Anterior cingulate cortex (tissue), 58 donors: ENCODE measurements at places on chromosomes 12 and 14.

DNA sequence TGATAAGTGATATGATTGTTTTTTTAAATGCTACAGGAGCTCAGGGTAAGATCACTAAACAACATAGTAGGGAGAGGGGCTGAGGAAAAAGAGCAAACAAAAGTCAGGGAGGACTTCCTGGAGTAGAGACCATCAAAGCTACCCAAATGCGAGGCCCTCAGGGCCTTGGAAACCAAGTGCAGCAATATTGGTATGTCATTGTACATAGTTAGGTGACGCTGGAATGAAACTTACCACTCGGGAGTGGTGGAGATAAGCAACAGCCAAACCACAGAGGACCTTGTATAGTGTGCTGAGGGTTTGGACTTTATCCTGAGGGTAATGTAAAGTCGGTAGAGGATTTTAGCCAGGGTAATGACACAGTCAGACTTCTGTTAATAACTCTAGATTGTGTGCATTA, 13.8 kb downstream of the KITLG start:
- DNase-seq: no peak

- no peak for DNase-seq
Measured at GRCh38 chr12:72082986-72083820, 144.6 kb downstream of the TPH2 start.

GRCh38 chr12:64625243-64626077, 15.2 kb downstream of the RASSF3 start:
- DNase-seq: peak; percentile 42

DNA sequence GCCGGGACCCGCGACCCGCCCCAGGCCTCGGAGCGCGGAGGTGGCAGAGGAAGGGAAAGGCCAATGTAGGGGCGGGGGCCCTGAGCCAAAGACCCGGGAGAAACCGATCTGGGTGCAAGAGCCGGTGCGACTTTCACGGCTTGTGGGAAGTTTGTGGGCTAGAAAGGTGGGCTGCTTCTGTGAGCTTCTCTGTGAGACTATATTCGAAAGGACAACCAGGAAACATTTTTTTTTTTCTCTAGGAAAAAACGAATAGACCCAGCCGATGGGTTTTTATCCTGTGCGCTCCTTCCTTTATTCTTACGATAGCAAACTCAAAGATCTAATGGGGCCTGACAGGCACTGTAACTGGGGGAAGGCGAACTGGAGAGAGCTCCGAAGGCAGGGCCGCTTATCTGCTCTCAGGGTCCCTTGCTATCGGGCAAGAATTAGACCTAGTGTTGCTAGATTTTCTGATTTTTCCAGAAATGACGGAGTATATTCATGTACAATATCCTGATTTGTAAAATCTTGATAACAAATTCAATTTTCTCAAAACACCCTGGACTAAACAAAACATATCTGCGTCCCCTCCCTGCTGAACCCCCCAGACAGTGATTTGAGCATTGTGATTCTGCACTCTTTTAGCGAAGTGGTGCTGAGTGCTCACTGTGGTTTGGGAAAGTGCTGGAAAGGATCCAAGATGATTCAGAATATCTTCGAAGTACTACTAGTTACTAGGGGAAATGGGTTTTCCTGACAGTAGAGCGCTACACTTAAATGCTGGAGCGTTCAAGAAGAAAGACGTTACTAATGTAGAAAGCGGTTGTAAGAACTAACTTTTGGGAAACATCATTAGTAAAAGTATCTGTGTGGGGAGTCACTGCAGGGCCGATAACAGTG, 563 bp upstream of the STXBP6 start:
- no peak for DNase-seq

- DNase-seq: no peak
Measured at GRCh38 chr14:86973177-86973576, 1019.8 kb downstream of the GALC start.

DNA sequence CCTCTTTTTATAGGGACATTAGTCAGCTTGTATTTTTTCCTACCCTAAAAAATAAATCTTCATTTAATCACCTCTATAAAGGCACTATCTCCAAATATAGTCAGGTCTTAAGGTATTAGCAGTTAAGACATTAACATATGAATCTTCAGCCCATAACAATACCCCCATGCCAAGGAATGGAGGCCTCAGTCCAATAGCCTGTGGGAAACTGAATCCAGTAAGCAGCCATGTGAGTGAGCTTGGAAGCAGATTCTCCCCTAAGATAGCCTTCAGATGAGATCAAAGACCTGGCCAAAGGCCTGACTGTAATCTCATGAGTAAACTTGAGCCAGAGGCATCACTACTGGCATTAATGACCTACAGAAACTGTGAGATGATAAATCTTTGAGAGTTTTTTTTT, 232.1 kb upstream of the SYT10 start:
- DNase-seq: no peak

GRCh38 chr12:94265966-94266745, 117.8 kb downstream of the PLXNC1 start:
- DNase-seq: no peak

DNA sequence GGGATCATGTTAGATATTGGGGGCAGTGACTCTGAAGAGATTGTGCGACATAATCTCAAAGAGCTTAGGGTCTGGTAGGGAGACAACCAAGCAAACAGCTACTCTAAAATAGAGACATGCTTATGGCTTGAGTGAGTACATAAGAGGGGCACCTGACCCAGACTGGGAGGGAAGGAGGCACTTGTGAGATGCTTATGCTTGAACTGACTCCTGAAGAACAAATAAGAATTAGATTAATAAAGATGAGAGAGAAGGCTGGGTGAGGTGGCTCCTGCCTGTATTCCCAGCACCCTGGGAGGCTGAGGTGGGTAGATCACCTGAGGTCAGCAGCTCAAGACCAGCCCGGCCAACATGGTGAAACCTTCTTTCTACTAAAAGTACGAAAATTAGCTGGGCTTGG, 19.1 kb downstream of the TMTC2 start:
- DNase-seq: no peak

- DNase-seq: no peak
Measured at GRCh38 chr12:77247542-77247941, 182.2 kb upstream of the E2F7 start.

GRCh38 chr14:50943261-50943942, 881 bp downstream of the PYGL start:
- DNase-seq: no peak

DNA sequence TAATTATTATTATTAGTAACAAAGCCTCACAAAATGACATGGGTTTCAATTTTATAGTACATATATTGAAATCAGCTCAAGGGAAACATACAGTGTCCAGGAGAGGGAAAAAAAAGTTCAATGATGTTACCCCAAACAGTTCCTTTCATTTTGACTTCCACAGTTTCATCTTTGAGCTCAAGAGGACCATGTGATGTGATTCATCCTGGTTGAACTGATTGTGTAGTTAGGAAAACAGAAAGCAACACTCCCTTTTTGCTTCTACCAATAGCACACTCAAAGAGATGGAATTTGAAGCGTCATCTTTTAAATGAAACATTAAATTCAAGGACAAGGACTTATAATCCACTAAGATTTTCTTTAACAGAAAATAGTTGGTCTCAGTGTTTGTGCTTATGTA, 461.0 kb downstream of the FOXG1 start:
- no peak for DNase-seq

DNA sequence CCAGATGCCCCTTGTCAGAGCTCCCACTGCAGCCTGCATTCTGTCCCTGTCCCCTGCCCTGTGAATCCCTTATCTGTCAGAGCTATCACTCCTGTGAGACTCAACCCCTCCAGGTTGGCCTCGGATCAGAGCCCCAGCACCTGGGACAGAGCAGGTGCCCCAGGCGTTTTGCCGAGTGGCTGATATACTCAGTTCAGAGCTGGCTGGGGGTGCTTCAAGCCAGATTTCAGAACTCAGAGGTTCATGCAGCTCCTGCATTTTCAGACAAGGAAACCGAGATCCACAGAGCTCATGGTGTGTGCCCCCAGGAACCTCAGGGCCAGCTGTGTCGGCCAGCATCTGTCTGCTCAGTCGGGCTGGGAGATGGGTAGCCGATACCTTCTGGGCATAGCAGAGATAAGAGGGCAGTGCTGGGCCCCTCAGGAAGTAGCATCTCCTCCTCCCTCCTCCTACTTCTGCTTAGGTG, 228.0 kb upstream of the RTL1 start:
- DNase-seq: no peak

DNA sequence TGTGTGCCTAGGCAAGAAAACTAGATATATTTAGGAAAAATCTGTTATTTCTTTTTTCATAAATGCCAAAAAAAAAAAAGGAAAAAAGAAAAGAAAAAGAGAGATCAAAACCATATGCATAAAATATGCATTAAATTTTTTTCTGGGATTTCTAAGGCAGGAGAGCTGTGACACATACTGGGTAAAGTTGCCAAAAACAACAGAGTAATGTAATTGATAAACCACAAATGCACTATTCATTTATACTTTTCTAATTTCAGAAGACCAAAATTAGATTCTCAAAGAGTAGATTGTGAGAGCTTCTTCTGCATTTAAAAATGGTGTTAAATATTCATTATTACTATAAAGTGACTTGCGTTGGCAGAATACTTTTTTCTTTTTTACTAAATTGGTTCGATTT, 673.8 kb upstream of the MGAT4C start:
- no peak for DNase-seq

DNA sequence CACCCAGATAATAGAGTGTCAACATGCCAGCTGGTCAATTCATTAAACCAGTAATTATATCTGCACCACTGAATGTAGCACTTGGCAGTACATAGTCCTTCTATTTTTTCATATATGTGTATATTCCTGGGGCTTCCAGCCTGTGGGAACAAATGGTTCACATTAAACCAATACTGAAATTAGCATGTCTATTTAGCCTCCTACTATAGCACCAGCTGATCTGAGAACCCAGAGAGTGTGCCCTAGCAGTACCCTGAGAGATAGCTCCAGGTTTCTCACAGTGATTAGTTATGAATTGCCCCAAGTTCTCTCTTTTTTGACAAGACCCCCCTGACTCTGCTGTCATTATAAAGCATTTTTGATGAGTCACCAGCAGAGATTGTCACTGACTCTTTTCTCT, 1097.3 kb upstream of the FLRT2 start:
- no peak for DNase-seq

GRCh38 chr14:97290977-97291376, 493.8 kb downstream of the VRK1 start:
- no peak for DNase-seq

DNA sequence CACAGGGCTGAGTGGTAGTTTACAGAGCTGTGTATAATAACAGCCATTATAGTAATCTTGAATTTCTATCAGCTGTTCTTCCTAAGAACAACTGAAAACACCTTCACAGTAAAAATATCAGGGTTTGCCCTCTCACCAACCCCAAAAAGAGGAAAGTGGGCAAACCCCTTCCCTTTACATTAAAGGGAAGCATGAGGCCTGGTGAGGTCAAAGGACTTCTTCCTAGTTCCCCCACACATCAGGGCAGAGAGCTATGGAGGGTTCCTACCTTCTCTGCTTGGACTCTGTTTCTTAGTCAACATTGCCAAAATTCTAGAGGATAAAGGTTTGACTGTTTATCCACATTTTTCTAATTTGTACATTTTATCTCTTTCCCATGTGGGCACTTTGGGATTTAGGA, 4.4 kb upstream of the RPAP3 start:
- DNase-seq: no peak

GRCh38 chr12:103882861-103883596, 42.0 kb upstream of the NT5DC3 start:
- no peak for DNase-seq

- no peak for DNase-seq
Measured at GRCh38 chr12:111196532-111196931, 172.4 kb downstream of the PHETA1 start.

GRCh38 chr14:34023824-34024767, 73.2 kb upstream of the EGLN3 start:
- DNase-seq: no peak

- no peak for DNase-seq
Measured at GRCh38 chr14:22780105-22780679, 13.7 kb downstream of the OXA1L start.

DNA sequence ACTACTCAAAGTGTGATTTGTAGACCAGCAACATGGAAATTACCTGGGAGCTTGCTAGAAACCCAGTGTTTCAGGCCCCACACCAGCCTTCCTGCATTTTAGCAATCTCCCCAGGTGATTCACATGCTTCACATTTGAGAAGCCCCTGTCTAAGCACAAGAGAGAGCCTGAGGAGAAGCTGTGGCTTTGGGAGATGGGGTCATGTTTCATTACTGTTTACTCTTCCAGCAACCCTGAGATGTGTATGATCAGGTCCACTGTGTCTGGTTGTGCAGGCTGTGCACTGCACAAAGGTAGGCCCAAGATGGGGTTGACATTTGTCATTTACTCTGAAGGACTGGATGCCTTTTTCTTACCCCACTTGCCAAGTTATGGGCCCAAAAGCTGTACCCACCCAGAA, 190.1 kb downstream of the SLC41A2 start:
- DNase-seq: no peak

DNA sequence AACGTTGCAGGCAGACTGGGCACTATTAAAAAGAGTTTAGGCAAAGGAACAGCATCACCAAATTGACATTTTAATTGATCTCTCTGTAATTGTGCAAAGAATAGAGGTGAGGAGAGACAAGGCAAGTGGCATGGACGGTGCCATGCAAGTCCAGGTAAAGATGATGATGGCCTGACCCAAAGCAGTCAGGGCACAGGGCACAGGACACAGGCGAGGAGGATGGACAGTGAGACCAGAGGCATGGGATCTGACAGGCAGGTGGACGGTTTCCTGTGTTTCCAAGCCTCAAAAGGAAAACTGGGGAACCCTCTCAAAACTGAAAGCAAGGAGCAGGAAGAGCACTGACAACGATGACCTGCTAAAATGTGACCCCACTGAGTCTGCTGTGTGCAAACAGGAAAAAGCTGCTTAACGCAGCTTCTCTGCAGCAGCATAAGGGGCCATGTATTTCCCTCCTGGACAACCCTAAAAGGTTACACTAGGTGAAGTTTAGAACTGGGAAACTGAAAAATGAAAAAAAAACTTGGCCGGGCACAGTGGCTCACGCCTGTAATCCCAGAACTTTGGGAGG, 50.9 kb downstream of the CLIP1 start:
- DNase-seq: no peak

DNA sequence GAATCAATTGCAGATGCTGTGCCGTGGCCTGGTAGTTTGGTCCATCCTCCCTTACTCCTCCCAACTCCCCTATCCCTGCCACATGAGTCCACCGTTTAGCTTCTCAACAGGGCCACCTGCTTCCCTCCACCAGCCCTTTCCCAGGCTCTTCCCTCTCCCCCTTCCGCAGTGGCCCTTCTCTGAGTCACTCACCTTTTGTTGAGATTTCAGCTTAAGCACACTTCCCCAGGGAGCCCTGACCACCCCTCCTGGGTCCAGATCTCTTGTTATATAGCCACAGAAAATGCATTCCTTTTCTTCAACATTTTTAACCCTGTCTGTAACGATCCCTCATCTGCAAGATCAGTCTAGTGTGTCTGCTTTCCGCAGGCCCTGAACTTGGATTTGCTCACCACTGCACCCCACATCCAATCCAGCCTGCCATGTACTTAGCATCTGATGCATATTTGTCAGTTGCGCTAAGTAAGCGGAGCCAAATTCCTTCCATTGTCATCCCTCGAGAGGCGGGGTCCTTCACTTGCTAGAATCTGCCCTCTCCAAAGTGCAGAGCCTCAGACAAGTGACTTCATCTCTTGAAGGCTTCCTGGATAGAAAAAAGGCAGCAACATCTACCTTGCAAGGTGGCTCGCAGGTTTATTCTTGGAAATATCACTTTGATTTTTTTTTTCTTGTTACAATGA, 41.1 kb downstream of the TMEM63C start:
- no peak for DNase-seq

GRCh38 chr12:117134059-117134458, 34.8 kb upstream of the TESC start:
- no peak for DNase-seq
